ENCODE measurements at places on chromosomes 12 and 14.

GRCh38 chr14:103512701-103513611, 9.7 kb downstream of the CKB start:
- peak; percentile 51 for DNase-seq

DNA sequence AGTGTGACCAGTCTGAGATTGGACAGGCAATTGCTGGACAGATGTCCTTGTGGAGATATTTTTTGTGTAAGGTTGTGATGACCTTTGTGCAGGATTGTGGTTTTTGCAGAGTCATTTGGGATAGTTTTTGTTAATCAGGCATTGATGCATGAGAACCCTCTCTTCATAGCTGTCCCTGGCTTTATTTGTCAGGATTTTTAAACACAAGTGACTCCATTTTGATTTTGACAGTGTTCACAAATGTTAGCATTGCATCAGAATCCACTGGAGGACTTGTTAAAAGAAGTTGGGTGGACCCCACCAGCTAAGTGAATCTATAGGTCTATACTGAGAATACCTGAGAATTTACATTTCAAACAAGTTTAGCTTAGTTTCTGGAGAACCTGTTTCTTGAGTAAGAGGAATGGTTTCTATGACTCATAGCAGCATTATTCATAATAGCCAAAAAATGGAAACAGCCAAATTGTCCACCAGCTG, 11.8 kb downstream of the FNTB start:
- DNase-seq: peak; percentile 28

DNA sequence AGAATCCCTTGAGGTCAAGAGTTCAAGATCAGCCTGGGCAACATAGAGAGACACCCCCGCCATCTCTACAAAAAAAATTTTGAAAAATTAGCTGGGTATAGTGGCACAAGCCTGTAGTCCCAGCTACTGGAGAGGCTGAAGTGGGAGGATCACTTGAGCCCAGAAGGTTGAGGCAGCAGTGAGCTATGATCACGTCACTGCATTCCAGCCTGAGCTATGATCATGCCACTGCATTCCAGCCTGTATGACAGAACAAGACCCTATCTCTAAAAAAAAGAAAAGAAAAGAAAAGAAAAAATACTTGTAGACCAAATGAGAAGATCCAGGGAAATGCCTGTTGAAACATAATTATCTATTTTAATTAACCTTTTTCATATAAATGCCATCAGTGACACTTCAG, 93.8 kb upstream of the MDM1 start:
- peak; percentile 88 for DNase-seq

- no peak for DNase-seq
Observed at GRCh38 chr14:64610049-64610746, 60.4 kb downstream of the PPP1R36 start.

DNA sequence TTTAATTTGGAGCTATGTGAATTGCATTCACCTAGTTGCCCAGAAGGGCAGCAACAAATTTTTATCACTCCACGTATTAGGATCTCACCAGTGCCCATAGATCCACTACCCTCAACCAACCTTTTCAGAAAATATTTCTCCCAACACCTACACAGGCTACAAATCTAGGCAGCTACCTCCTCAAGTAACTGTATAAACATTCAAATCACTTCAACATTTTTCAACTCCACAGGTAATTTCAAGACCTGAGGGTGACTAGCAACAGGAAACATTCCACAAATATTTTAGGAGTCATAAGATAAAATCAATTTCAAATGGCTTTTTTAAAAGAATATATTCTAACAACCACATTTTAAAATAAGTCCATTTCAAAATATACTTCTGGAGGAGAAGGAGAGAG, 12.9 kb downstream of the PHLDA1 start:
- no peak for DNase-seq

GRCh38 chr12:13141686-13142085, 38.2 kb upstream of the GSG1 start:
- no peak for DNase-seq

DNA sequence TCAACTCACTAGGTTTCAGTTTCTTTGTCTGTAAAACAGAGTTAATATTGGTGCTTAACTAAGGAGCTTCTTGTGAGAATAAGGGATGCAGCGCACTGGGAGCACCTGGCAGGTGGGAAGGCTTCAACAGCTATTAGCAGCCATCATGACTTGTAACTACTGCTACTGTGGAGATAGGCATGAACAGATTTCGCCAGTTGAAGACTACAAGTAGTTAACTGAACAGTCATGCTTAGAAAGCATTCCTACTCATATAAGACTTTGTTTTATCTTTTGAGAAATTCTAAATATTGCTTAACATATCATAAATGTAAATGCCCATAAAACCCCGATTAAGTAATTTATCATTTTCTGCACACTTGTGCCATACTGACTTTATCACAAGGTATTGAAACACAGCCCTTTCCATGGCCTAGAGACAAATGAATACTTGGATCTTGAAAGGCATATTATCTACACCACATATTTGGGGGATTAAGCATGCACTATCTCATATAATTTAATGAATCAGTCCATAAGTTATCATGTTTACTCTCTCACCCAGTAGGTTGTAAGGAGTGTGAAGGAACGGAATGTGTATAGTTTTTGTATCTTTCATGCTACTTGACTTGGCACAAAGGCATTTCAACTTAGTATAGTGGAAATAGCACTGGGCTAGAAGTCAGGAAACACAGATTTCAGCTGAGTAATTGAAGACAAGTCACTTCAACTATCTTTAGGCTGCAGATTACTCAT, 16.1 kb downstream of the NTN4 start:
- peak; percentile 53 for DNase-seq

DNA sequence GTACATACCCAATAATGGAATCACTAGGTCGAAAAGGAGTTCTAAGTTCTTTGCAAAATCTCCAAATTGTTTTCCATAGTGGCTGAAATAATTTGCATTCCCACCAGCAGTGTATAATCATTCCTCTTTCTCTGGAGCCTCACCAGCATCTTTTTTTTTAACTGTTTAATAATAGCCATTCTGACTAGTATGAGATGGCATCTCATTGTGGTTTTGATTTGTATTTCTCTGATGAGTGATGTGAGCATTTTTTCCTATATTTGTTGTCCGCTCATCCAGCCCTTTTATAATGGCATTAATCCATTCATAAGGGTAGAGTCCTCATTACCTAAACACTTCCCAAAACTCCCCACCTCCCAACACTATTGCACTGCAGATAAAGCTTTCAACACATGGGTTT, 278.3 kb downstream of the SEC23A start:
- DNase-seq: no peak

DNA sequence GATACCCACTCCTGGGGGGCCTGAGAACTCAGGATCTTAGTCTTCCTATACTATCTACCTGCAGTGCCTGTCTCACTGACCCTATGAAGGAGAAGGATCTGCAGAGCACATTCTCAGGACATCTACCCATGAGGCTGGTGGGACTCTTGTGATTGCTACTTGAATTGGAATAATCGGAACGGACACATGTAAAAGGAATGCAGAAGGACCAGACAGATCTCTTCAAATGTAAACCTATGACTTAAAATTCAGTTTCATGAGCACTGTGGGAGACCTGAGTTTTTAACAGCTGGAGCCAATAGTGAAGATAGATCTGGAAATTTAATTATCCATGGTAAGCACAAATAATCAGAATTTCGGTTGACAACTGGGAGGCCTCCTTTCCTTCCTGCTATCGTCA, 35.2 kb upstream of the CPSF6 start:
- no peak for DNase-seq

- no peak for DNase-seq
Observed at GRCh38 chr14:75311356-75311755, 32.7 kb downstream of the FOS start.

- DNase-seq: no peak
Observed at GRCh38 chr12:97211416-97211930, 251.1 kb upstream of the RMST start.

GRCh38 chr12:97659117-97659880, 196.7 kb downstream of the RMST start:
- DNase-seq: no peak

DNA sequence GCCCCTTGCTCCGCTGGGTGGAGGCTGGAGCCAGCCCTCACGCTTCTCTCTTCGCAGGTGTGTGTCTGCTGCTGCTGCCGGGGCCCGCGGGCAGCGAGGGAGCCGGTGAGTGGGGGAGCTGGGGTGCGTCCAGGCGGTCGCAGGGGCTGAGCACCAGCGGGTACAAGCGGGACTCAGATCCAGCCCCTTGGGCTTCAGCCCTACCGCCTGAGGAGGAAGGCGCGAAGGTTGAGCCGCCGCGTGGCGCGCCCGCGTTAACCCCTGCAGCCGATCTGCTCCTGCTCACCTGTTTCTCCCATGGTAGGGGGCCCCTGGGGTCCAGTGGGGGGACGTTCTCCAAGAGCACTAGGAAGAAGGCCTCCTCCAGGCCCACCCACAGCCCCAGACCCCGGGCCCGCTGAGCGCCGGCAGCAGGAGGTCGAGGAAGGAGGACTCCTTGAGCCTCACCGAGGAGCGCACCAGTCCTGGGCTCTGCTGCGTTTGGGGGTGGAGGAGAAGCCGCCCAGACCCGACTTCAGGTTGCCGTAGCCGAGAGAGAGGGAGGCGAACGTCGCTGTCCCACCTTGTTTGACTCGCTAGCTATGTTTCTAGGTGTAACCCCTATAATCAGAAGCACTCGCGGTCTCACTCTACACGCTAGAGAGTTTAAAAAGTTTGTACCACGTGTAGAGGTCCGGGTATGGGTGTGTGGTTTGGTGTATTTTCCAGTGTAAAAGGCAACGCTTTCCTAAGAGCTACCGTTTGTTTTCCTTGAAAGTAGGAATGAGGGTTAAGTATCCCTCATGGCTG, 834 bp downstream of the COCH start:
- no peak for DNase-seq

GRCh38 chr14:72614365-72614764, 279.5 kb downstream of the DPF3 start:
- DNase-seq: no peak

DNA sequence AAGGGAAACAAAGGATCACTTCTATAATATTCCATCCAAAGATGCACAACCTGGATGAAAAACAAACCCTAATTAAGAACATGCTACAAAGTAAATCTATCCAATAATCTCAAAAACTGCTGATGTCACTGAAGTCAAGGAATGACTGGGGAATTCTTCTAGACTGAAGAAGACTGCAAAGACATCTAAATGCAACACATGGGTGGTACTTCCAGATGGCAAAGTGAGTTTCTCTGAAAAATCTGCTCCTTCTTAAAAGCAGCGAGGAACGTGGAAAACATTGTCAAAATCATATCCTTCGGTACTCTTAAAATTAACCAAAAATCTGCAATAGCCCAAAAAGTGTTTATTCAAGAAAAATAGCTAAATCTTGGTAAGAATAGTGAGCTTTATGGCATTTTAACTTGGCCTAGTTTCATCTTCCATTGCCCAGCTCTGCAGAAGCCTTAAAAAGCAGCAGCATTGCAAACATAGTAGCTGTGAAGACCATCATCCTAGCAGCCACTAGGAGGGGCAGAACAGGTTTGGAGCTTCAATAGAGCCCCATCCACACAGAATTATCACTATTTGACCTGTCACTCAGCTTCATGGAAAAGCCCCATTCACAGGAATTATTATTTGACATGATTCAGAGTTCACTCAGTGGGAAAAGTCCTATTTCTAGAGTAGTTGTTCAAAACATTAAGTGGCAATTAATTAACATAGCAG, 7.4 kb downstream of the CLEC14A start:
- DNase-seq: no peak

- no peak for DNase-seq
Observed at GRCh38 chr12:38175538-38175937, 141.0 kb upstream of the ALG10B start.

DNA sequence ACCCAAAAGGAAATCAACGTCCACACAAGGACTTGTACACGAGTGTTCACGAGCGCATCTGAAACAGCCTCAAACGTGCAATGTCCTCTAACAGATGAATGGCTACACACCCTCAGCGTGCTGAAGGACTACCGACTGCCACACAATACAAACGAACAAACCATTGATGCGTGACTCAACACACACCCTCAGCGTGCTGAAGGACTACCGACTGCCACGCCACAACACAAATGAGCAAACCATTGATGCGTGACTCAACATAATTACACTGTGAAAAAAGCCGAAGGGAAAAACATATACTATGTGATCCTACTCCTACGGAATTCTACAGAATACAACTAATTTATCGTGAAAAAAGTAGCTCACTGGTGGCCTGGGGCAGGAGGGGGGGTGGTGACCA, 25.1 kb upstream of the BTBD6 start:
- DNase-seq: no peak

- DNase-seq: peak; percentile 31
Observed at GRCh38 chr12:26226629-26227360, 31.4 kb downstream of the SSPN start.

DNA sequence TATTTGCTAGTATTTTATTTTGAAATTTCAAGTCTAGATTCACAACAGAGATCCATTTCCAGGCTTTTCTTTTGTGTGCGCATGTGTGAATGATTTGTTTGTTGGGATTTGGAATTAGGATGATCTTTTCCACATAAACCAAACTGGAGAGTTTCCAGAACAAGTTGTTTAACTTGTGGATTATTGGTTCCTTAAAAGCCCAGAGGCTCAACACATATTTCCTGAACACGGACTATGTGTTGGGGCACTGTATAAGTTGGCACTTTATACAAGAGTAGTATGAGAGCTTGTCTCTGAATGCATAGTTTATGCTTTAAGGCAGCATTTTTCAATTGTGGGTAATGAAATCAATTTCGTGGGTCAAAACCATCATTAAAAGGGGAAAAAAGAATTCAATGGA, 67.3 kb upstream of the FUT8 start:
- DNase-seq: no peak

DNA sequence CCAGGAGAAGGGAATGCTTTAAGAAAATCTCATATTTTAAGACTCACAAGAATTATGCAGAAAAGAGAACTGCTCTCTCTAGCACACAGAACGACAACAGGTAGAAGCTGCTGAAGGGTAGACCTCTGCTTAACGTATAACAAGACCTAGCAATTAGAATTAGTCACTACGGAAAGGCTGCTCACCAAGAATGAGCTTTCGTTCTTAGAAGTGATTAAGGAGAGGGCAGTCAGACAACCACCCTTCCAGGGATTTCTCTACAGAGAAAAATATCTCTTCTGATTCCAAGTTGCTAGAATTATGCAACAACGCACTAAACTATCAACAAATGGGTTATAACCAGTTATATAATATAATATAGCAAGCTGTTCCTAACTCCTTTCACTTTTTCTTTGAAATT, 18.6 kb downstream of the LRIG3 start:
- DNase-seq: no peak

GRCh38 chr12:120981407-120981941, 3.1 kb downstream of the HNF1A start:
- no peak for DNase-seq

DNA sequence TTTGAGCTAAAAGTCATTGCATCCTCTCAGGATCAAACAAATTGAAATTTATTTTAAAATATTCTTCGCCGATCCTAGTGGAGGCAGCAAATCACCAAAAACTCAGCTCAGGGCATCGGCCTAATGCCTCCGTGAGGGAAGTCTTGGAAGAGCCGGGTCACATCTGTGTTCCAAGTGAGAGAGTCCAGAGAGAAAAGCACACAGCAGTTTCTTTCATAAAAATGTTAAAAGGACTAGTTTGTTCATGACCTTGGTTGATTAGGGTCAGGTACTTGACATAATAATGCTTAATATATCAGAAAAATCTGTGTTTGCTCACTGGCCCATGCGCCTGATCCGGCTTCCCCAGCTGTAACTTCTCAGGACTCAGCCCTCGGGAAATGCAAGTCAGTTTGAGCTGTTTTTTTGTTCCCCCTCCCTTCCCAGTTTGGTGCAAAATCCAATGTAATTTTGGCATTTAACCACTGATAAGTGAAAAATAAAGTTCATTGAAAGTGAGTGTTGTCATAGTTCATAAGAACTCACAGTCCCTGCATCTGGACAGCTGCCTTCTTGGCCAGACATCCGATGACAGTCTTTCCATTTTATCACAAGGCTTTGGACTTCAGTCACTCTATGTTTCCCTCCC, 161.7 kb downstream of the CAND1 start:
- no peak for DNase-seq

Measured in iris pigment epithelial cell (primary cell).